ENCODE measurements at places on chromosomes 13 and 19.

DNA sequence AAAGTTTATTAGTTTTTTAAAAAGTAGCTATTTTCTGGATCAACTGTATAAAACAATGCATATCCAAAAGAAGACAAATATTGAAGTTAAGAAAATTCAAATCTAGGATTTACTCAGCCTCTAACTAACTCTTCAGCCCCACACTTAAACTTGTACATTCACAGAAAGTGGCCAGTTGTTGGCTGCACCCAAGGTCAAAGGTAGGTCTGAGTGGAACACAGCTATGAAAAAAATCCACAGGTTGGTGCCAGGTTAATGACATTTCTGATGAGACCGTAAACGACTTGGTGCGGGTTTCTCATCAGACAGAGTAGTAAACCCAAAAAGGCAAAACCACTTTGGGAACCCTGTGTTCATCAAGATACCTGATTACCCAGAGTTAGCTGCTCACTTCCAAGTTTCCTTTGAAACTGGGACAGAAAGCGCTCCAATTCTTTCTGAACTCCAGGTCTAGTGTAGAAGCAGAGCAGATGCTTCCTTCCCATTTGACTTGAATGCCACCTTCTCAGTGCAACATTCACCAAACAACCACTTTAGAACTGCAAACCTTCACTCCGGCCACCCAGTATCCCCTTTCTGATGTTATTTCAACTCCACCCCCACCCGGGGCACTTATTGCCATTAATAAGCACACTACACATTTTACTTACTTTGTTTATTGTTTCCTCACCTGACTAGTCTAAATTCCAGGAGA is 208.3 kb upstream of the STARD13 start:
- DNase-seq = no peak

DNA sequence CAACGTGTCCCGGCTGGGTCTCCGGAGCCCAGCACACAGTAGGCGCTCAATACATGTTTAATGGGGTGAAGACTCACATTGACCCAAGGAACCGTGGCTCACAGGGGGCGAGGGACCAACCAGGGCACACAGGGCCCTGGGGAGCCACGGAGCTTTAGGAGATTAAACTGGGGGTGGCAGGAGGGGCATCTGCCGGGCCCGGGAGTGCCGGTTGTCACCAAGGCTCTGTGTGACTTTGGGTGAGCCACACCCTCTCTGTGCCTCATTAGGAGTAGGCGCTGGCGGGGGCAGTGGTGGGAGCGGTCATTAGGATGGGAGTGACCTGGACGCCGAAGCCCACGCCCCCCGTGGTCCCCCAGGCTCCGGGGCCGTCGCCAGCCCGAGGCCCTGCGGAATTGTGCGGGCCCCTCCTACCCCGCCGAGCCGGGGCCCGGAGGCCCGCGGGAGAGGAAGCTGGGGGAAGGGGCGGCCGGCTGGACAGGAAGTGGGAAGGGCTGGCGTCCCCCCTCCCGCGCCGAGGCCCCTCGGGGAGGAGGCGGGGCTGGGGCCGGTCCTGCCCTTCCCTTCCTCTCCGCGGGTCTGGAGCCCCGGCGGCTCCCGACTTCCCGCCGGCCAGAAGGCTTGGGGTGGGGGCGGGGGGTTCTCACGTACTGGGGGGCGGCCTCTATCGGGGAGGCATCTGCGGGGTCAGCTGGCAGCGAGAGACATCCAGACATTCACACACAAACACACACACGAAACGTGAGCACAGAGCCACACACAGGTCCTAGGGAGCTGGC is 1.8 kb upstream of the SSBP4 start:
- DNase-seq = peak; percentile 63

GRCh38 chr13:113854238-113855011 is 9.5 kb downstream of the GAS6 start:
- DNase-seq = no peak

GRCh38 chr19:57103573-57104277 is 16.1 kb upstream of the USP29 start:
- DNase-seq = peak; percentile 47

- DNase-seq = peak; percentile 74
Observed at GRCh38 chr19:48513289-48514122, 1.9 kb upstream of the LMTK3 start.

DNA sequence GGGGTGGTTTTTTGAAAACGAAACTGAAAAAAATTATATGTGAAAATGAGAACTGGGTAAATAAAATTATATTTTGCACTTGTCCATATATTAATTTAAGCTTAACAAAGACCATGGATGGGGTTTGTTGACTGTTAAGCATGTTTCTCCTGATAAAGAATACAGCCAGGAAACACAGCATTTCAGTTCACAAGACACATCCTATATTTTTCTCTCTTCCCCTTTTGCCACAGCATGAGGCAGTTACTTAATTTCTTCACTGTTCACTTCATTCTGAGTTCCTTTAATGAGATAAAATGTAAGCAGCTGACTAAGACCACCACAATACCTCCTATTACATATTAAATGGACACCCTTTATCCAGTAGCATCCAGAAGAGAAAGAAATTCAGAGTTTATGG is 64.0 kb downstream of the RXFP2 start:
- DNase-seq = no peak

- no peak for DNase-seq
Observed at GRCh38 chr19:28889941-28890670, 322.8 kb downstream of the UQCRFS1 start.

DNA sequence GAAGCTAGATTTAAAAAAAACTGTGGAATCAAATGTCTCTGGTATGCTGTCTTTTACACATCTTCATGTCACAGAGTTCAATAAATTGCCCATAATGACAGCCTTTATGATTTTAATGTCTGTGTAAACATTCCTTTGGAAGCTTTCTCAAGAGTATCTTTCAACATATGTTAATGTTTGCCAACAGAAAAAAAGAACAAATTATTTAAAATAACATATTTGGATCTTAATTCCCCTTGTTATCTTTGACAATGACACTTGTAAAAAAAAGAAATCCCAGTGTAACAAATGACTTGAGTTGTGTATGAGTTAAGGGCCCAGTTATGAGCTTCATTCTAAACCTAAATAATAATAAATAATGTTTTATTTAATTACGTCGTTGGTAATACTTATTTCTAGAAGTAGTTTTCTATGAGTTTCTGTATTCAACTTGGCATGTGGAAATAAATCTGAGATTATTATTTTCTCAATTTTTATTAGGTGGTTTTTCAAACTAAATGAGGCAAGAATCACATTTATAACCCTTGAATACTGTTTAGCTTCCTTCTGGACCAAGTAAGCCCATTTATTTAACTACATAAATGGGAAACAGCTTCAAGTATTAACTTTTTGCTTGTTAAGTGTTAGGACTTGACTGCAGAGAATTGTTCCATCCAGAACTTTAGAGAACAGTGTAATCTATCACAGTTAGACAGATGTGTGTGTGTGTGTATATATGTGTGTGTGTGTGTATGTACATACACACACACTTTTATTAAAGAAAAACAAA is 182.1 kb downstream of the POSTN start:
- no peak for DNase-seq

- DNase-seq = no peak
Observed at GRCh38 chr13:94588541-94588940, 7.4 kb downstream of the TGDS start.

DNA sequence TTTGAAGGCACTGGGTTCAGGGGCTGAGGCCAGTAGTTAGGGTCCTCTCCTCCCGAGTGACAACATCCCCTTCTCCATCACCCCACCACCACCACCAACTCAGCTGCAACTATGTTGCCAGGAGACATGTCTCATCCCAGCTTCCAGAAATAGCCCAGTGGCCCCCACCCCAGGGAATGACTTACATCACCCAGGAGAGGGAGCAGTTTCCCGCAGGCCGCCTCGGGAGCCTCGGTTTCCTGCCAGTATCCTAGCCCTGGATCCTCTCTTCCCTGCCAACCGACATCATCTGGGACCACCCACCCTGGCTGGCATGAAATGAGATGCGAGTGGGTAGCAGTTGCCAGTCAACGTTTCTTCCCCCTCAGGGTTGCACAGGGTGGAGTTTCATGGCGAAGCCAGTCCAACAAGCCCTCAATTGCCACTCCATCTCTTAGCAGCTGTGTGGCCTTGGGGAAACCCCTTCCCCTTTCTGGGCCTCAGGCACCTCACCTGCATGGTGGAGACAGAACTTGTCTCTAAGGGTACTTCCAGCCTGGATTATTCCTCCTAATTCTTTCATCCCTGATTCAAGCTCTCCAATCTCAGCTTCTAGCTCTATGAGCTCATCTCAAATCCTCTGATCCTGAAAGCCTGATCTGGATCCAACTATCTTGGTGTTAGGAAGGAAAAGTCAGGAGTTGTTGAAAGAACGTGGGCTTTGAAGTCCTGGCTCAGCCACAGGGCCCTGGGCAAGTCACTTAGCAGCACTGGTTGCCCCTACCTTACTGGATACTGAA is 3.9 kb upstream of the GSK3A start:
- DNase-seq = peak; percentile 33

DNA sequence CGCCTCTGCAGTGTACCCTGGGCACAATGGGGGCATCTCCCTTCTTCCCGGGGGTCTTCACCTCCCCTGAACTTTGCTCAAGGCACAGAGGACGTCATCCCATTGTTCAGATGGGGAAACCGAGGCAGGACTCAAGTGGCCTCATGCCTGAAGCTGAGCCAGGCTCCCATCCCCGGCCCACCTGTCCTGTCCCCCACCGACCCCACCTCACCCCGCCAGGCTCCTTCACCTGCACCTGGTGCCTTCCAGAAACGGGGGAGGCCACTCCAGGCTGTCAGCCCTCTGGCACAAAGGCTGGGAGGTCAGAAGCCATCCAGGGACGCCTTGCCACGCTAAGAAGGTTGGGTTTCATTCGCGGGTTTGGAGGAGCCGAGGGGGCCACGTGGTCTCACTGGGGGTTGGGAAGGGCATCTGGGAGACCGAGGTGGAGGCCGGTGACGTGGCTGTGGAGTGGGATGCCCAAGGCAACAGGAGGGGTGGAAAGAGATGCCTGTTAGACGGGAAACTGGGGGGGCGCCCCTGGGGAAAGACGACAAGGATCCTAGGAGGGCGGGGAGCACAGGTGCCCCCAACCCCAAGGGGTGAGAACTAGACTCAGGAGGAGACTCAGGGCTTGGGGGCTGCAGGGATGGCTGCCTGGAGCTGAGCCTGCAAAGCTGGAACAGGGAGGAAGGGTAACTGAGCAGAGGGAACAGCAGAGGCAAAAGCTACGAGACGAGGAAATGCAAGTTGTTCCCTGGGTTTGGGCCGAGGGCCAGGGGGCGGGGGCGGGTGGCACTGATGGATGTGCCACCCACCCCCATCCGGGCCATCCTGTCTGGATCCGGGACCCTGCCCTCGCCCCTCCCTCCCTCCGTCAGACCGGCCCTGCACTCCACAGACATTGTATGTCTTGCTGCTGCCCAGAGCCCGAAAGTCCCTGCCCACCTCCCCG is 6.0 kb upstream of the TCF3 start:
- no peak for DNase-seq

DNA sequence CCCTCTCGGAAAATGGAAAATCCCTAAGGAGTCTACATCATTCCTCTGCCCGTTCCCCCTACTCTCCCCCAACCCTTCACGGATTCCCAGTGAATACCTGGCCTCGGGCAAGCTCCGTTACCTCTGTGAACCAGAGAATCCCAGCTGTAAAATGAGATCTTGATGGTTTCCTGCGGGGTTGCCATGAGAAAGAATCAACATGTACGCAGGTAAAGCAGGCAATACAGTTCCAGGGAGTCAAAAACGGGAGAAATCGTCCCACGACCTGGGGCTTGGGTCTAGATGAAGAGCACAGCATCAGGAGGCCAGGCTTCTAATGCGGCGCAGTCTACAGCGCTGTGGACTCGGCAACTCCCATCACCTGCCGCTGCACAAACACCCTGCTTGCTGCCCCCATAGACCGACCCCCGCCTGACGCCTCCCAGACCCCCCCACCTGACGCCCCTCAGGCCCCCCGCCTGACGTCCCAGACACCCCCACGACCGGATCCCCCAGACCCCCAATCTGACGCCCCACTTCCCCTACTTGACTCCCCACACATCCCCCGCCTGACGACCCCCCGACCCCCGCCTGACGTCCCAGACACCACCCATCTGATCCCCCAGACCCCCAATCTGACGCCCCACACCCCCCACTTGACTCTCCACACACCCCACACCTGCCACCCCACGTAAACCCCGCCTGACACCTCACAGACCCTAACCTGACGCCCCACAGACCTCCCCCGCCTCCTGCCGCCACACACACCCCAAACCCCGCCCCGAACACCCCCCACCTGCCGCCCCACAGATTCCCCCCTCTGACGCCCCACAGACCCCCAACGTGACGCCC is 680 bp downstream of the LIG4 start:
- DNase-seq = no peak

DNA sequence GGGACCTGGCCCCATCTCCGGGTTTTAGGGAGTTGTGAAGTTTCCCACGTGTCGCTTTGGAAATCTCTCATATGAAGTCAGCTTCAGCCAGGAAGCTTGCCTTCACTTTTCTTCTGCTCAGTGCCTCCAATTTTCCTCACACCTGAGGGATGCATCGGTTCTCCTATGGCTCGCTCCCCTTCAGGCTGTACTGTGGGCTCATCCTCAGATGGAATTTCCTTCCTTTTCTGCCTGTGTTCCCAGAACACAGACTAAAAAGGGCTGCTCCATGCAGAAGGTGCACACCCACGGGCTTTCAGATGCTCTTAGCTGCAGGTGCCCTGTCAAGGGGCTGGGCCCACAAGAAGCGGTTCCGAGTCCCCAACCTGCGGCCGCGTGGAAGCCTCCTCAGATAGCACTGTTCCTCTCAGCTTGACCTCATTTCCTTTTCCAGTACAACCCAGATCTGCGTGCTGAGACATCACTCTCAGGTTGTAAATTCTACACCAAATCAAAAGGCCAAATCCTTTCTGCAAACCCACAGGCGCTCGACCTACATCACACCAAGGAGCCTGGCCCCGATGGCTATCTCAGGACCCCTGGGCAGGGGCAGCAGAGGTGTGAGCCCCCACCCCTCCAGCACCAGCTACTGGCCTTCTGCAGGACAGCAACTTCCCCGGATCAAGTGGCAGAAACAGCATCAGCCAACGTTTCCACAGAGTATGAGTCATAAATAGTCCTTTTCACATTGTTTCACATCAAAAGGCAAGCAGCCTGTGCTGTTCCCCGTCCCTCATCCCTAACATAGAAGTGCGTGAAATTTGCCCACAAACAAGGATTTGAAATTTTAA is 275.9 kb downstream of the ZNF536 start:
- no peak for DNase-seq

GRCh38 chr13:31980830-31981229 is 50.7 kb upstream of the FRY start:
- no peak for DNase-seq

DNA sequence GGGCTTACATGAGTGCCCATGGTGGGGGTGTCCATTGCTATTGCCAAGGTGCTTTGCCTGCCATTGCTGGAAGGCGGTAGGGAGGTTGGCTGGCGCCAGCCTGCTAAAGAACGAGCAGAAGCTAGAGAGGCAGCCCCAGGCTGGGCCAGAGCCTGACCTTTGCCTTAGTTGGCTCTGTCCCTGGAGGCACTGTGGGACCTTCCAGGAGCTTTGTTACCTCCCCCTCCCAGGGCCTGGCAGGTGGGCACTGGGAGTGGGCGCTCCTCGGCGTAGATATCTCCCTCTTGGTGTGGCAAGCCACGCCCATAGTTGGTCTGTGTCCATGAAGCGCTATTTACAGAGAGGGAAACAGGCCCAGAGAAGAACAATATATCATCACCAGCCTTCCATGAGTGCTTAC is 2.3 kb upstream of the SLC25A42 start:
- no peak for DNase-seq

GRCh38 chr19:41324921-41325639 is 15.1 kb downstream of the CCDC97 start:
- peak; percentile 44 for DNase-seq

Measured in CD4-positive, alpha-beta T cell treated with Interferon gamma for 1 hour (primary cell).